CD4-positive, alpha-beta T cell treated with Interleukin-4 for 1 hour (primary cell): ENCODE measurements at places on chromosomes 4 and X.

DNA sequence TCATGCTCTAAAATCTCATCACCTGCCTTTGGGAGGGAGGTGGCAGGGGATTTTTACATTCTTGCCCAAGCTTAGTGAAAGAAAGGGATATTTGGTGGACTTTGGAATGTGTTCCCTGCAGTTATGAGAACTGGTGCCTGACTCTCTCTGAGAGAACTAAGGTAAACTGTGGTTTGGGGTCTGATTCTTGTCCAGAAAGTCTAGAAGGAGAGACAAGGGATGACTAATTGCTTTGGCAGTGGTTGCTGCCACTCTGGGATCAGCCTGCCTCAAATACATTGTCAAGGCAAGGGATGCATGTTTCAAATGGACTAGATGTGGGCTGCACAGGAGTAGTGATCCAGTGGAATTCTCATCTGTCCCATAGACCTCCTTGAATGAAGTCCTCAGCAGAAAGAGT, 115.2 kb downstream of the DDIT4L start:
- DNase-seq, result no peak

- DNase-seq, result no peak
Measured at GRCh38 chrX:109728173-109728535, 4.9 kb downstream of the ACSL4 start.

GRCh38 chrX:39437670-39438441, 636.6 kb downstream of the MID1IP1 start:
- DNase-seq, result no peak

DNA sequence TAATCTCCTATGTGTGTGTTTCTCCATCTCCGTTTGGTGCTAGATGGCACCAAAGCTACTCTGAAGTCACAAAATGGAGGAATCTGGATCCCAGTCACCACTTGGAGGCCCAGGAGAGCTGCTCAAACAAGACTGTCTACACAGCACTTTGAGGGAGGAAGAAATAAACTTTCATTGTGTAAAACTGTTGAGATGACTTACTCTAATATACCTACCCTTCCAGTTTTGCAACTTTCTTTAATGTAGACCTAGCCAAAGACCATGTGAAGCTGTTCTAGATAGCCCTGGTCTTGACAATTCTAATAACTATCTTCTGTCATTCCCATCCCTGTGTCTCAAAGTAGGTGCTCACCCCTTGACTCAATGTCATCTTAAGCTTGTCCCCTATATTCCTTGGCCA, 52.8 kb upstream of the TAB3 start:
- DNase-seq, result no peak

DNA sequence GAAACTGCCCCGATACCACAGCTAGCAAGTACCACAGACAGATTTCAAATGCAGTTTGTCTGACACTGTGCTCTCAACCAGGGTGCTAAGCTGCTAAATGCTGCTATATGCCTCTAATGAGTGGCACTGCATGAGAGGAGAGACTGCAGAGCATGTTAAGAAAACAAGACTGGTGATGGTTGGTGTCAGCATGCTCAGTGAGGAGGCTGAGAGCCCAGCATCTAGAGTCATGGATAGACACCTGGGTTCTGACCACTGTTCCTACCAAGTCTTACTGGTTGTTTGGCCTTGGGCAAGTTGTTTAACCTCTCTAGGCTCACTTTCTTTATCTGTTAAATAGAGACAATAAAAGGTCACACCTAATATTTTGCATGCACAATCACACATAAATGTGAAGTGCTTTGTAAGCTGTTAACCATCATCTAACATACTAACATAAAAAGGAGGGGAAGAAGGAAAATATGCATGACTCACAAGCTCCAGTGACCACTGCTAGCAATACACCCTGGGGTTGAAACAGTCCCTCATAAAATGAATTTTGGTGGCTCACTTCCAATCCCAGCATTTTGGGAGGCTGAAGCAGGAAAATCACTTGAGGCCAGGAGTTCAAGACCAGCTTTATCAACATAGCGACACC, 20.7 kb downstream of the HHIP start:
- DNase-seq, result no peak

DNA sequence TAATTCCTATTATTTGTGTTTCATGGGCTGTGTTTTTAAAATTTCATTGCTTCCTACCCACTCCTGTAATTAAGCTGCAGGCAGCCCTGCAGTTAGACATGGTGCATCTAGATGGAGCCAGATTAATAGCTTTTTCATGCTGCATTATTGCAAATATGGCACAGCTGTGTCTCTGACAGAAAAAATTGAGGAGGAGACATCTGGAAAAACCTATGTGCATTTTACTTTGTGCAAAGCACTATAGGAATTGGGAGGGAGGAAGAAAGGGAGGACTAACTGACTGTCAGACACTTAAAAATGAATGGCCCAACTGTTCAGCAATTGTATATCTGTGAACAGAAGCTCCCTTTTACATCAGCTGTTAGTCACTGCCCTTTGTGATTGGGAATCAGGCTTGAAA, 8.1 kb upstream of the RPGR start:
- no peak for DNase-seq

DNA sequence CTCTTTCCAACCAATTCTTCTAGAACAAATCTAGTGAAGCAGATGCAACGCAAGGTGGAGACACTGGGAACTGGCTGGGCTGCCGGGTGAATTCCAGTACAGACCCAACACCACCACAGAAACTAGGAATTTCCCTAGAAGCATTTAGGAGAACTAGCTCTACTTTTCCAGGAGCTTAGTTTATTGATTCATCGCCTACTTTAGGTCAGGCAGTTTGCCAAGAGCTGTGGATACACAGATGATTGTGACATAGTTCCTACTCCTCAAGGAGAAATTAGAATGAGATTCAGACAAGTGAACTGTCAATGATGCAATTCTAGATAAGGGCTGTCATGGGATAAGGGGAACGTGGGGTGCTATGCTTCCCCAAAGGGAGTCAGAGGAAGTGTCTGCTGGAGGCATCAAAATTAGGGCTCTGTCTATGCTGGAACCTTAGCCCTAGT, 350.0 kb downstream of the CAMK2D start:
- no peak for DNase-seq

DNA sequence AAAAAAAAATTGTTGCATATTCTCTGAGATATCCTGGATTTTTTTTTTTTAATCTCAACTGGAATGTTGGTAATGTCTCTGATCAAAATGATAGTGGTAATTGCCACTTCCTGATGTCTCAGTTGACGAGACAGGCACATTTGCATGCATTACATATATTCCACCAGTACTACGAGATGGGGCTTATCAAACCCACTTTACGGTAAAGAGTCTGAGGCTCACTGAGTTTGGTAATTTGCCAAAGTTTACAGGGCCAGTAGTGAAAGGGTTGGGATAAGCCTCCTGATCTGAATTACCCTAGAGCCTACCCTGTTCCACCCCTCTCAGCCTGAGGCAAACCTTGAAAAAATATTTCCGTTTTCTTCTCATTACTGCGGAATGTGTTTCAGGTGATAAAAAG, 5.3 kb downstream of the MAGEB2 start:
- DNase-seq, result no peak

GRCh38 chr4:113740857-113741379, 20.6 kb downstream of the CAMK2D start:
- DNase-seq, result no peak

DNA sequence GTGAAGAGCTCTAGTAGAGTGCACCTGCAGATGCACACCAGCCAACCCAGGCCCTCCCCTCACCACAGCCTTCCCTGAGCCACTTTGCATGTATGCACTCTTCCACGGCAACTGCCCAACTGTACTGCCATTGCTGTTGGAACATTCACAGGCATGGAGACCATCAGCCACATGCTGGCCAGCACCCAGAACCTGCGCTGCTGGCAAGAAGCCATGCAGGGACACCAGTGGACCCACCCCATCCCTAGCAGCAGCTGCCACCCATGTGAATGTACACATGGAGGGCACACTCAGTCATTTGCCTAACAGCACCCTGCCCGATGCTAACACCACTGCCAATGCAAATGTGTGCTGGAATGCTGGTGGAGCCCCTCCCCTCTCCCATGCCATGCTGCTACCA, 35.6 kb downstream of the FAM47B start:
- no peak for DNase-seq

- DNase-seq, result no peak
Measured at GRCh38 chrX:10017872-10018271, 50.7 kb downstream of the CLDN34 start.

DNA sequence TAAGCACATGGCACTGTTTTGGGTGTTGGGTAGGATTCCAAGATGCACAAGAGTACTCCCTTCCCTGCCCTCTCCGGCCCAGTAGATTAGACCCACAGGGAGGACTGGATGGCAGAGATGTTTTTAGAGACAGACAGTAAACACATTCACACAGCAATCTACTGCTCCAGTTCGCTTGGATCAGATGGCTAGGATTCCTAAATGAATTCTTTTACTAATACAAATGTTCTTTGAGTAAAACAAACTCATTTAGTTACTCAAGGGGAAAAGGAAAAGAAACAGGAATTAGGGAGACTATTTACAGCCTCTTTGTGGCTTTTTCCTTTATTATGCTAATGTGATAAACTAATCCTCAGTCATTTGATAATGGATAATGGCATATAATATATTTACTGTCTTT, 5.9 kb downstream of the SNX25 start:
- no peak for DNase-seq
